ENCODE measurements at places on chromosomes 12 and 14.

GRCh38 chr14:99619835-99620834, 16.1 kb upstream of the CCDC85C start:
- DNase-seq: no peak
- H3K27me3 ChIP-seq: peaks cover 7% of the 10 kb centered on the region
- H3K36me3 ChIP-seq: no peaks in the 10 kb centered on the region
- peaks cover 6% of the 10 kb centered on the region for H3K4me1 ChIP-seq
- no peak overlapping the region for H3K27ac ChIP-seq

DNA sequence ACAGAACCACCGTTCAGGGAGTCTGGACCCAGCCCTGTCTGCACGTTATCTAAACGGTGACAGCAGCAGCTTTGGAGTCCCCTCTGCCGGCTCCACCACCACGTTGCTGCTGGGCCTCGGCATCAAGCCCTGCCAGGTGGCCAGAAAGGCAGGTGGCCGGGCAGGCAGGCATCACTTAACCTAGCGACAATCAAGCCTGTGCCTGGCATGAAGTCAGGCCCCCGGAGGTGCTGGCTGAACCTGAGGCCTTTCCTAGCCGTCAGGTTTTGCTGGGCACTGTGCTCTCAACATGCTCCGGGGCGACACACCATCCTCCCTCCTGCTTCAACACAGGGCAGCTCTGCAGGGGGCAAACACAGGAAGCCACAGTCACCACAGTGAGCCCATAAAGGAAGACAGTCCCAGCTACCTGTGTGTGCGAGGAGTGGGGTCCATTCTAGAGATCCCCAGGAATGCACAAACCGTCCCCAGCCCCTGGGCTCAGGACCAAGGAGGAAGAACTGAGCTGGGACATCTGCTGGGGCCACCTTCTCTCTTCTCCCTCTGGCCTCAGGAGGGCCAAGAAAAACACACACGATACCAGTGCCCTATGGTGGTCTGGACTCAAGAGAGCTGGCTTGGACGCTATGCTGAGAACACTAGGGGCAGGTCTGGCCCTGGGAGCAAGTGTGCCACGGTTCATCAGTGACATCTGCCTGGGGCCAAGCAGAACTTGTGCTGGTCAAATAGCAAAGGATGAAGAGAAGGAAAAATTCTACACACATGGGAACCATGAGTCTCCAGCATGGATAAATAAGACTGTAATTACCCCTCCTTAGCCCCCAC, 44.7 kb downstream of the CCDC88C start:
- DNase-seq: no peak
- H3K27me3 ChIP-seq: no peaks in the 10 kb centered on the region
- no peaks in the 10 kb centered on the region for H3K36me3 ChIP-seq
- H3K27ac ChIP-seq: no peak overlapping the region
- H3K4me1 ChIP-seq: no peaks in the 10 kb centered on the region

- peak overlapping the region; percentile 59 for H3K27ac ChIP-seq
- peaks cover 33% of the 10 kb centered on the region for H3K4me1 ChIP-seq
- H3K4me3 ChIP-seq: no peak overlapping the region
- no peaks in the 10 kb centered on the region for H3K36me3 ChIP-seq
Observed at GRCh38 chr12:76790564-76791552, 26.9 kb downstream of the ZDHHC17 start.

- H3K27me3 ChIP-seq: peaks cover 4% of the 10 kb centered on the region
- H3K4me3 ChIP-seq: peak within 1 kb of the TSS; percentile 61
- peak within 1 kb of the TSS; percentile 43 for H3K27ac ChIP-seq
- H3K4me1 ChIP-seq: peaks cover 24% of the 10 kb centered on the region
- H3K36me3 ChIP-seq: no peaks in the 10 kb centered on the region
Observed at GRCh38 chr14:69484444-69485314, at the start of gene PLEKHD1. PLEKHD1 (plus strand) TSS chr14:69484728; CDS start chr14:69484966, 238 bp downstream.

DNA sequence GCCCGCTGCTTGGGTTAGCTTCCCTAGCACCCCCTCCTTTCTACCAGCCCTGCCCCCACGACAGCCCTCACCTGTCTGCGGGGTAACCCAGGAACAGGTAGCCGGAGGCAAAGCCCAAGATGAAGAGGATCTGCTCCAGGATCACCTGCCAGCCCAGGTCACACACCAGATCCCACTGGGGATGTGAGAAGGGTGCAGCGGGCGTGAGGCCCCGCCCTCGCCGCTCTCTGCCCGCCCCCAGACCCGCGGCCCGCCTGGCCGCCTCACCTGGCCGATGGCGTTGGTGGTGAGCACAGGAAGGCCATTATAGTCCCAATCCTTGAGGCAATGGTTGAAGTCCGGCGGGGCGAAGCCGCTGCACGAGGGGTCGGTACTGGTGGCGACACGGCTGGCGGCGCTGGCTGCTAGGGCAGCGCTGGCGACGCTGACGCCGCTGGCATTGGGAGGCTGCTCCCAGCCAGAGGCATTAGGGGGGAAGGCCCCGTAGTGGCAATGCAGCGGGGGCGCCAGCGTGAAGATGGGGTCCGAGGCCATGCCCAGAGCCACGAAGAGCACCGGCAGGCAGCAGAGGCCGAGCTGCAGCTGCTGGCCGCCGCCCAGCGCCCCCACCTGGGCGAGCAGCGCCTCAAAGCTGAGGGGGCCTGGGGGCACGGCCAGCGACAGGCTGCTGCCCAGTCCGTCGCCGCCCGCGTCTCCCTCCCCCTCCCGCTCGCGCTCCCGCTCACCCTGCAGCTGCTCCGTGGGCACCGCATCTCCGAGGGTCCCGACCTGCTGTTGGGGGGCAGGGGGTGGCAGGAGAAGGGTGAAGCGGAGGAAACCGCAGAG, 794 bp downstream of the SLC22A17 start:
- no peak overlapping the region for H3K27ac ChIP-seq
- H3K27me3 ChIP-seq: peaks cover 27% of the 10 kb centered on the region
- peaks cover 15% of the 10 kb centered on the region for H3K4me1 ChIP-seq
- DNase-seq: no peak
- H3K36me3 ChIP-seq: no peaks in the 10 kb centered on the region

DNA sequence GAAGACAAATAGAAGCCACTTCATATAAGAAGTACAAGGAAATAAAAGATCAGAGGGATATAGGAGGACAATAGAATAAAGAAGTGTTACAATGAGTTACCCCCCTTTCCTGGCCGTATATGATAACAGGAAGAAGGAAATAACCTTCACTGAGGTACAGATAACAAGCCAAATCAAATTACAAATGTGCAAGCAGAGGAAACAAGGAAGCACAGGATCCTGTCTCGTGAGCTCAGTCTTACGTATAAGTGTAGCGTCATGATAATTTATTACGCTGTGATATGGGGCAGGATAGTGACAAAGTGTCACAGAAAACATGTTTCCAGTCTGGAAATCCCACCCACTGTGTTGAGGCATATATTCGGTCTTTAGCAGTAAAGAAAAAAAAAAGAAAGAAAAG, 26.5 kb downstream of the CRACR2A start:
- DNase-seq: no peak
- no peak overlapping the region for H3K27ac ChIP-seq
- no peaks in the 10 kb centered on the region for H3K4me1 ChIP-seq
- no peaks in the 10 kb centered on the region for H3K27me3 ChIP-seq
- no peaks in the 10 kb centered on the region for H3K36me3 ChIP-seq
- H3K4me3 ChIP-seq: no peak overlapping the region

- H3K27ac ChIP-seq: no peak overlapping the region
- H3K36me3 ChIP-seq: no peaks in the 10 kb centered on the region
- H3K4me3 ChIP-seq: no peak overlapping the region
- no peaks in the 10 kb centered on the region for H3K27me3 ChIP-seq
- peaks cover 4% of the 10 kb centered on the region for H3K4me1 ChIP-seq
- no peak for DNase-seq
Observed at GRCh38 chr14:85527006-85527405, 2.9 kb upstream of the FLRT2 start.

DNA sequence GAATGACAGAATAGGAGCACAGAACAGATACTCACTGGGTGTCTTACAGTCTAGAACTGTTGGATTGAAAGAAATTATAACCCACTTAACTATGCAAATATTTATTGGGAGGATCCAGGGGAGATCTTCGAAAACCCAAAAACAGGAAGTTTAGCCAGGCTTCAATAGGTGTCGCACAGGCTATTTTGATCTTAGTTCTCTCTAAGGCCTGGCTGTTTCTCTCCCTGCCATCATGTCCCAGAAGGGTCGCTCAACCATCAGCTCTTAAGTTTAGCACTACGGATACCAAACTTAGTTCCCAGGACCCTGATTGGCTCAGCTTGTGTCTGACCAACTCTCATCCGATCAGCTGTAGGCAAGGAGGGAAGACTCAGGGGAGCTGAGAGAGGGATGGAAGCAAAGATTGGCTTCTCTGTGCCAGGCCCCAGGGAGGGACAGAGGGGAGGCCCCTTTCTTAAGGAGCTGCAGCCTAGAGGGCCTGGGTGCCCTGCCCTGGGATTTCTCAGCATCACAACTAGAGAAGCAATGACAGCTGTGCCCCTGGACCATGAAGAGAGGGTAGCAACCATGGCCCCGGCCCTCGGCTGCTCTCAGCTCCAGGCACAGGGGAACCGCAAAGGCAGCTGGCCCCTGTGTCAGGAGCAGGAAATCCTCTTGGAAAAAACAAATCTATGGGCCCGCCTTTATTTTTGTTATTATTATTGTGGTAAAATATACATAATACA, 13.5 kb downstream of the PHETA1 start:
- DNase-seq: no peak
- H3K36me3 ChIP-seq: no peaks in the 10 kb centered on the region
- no peak overlapping the region for H3K27ac ChIP-seq
- no peak overlapping the region for H3K4me3 ChIP-seq
- no peaks in the 10 kb centered on the region for H3K27me3 ChIP-seq

DNA sequence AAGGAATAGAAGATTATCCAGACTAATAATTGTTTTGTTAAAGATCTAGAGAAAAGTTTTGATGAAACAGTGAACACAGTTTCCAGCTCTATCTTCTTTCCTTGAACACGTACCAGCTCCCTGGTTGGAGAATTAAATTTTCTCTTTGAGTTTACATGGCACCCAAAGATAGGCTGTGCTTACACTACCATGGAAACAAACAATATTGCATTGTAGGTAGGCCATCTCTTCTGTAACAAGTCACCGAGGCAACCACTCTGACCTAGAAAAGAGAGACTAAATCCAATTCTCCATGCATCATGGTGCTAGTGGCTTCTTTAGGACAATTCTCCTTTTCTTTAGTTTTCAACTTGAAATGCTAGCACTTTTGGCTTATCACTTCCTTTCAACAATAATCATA, 9.9 kb downstream of the BMAL2 start:
- H3K36me3 ChIP-seq: no peaks in the 10 kb centered on the region
- no peak overlapping the region for H3K4me3 ChIP-seq
- no peaks in the 10 kb centered on the region for H3K4me1 ChIP-seq

DNA sequence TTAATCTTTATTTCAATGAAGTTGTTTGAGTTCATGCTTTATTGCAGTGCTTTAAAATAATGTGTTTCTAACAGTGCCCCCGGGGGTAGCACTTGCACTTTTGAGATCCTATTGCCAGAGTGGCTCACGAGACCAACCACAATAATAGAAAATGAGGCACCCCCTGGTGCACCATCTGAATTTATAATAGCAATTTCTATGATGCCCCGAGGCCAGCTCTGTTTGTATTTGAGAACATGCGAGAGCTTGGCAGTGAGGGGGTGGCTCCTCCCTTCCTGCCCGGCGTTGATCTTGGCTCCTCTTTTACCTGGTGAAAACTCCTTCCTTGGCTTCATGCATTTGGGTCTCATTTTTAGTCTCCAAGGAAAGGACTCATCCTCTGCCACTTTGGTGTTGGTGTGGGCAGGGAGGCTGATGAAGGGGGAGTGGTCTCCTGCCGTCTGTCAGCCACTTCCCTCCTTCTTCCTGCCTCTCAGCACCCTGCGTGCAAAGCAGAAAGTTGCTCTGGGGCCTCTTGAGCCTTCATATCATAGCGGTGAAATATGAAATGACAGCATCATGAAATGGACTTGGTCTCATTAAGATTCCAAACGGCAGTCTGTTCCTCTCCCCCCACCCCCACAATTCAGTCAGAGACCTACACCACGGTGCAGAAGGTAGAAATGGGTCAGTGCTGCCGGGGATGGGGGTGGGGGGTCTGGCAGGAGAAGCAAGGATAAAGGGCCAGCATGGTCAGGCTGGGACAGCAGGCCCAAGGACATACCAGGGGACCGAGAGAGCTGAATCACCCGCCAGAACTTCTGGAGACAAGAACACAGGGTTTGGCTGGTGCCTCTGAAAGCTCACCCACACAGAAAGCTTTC, 17.7 kb upstream of the NRXN3 start:
- no peaks in the 10 kb centered on the region for H3K4me1 ChIP-seq
- no peaks in the 10 kb centered on the region for H3K27me3 ChIP-seq
- H3K36me3 ChIP-seq: no peaks in the 10 kb centered on the region
- no peak overlapping the region for H3K27ac ChIP-seq

DNA sequence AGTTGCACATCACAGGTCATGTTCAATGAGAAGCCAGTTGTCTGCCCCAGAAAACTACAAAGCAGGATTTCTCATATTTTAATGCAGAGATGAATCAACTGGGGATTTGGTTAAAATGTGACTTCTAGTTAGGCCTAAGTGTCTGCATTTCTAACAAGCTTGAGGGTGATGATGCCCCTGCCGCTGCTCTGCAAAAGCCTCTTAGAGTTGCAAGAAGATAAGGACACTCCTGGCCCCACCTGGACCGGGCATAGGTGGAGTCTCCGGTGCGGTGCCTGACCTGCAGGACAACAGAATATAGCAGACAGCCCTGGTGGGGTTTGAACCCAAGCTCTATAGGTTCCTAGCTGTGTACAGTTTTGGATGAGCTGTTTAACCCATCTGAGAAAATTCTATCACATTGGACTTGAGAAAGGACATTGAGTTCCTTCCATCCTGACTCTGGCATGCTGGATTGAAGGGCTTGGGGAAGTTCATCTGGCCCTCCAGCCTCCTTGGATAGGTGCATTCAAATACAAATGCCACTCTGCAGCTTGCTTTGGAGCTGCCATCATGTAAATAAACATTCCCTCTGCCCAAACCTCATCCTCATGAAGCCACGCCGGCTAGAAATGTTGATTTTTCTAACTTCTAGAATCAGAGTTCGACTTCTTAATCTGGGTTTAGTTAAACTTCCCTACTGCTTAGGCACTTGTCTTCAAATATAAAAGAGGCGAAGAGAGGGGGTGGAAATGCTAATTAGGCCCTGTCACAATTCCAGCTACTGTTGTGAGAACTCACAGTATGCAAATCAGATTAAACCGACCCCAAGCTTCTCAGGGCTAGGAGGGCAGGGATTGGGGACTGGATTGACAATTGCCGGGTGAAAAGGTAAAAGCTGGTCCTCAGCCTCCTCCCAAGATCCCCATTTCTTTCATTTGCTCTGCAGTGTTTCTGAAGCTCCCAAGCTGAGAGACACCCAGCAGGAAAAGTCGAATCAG, 1225.6 kb downstream of the VRK1 start:
- H3K4me3 ChIP-seq: no peak overlapping the region
- H3K27ac ChIP-seq: no peak overlapping the region
